ENCODE measurements at places on chromosomes 16 and 17.

DNA sequence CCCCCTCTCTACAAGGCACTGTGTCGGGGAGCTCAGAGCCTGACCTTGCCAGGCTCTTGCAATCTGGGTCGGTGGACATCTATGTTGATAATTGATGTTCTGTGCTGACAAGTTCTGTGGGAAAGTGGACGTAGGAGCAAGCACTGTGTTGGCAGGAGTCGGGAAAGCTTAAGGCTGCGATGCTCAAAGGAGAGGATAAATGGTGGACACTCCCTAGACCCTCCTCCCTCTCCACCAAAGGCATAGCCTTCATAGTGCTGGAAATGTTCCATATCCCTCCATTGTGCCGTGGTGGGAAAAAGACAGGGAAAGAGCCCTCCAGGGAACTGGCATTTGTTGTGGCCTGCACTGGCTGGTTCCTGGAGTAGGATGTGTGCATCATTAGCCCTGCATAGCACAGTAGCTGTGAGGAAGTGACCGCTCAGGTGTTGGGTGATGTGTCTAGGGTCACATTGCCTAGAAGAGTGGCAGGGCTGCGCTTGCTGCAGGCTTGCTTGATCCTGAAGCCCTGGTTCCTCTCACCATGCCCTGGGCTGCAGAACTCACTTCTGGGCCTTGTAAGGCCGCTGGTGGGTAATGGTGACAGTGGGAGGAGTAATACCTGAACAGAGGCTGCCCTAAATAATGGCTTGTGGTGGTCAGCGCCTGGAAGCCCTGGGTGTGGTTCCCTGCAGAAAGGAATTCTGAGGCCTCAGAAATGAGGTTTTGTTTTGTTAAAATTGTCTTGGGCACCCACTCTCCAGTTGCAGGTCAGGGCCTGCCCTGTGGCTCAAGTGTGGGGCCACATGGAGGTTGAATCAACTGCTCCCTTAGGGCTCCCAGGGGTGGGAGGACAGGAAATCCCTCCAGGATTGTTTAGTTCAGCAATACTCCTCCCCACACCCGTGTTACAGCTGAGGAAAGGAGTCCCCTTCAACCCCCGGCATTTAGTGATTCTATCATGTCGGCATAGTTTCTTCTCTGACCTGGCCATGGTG is 62.6 kb downstream of the KSR1 start:
- no peak for DNase-seq

GRCh38 chr17:79298799-79299198 is 224.2 kb downstream of the ENGASE start:
- DNase-seq, result no peak

- no peak for DNase-seq
Observed at GRCh38 chr17:76049836-76050537, 22.3 kb downstream of the SRP68 start.

GRCh38 chr16:6498858-6499257 is 833.8 kb upstream of the RBFOX1 start:
- DNase-seq, result no peak

- peak; percentile 69 for DNase-seq
Observed at GRCh38 chr17:74457146-74457819, 9.2 kb upstream of the CD300A start.

GRCh38 chr16:13021996-13022395 is 120.6 kb downstream of the SHISA9 start:
- no peak for DNase-seq

DNA sequence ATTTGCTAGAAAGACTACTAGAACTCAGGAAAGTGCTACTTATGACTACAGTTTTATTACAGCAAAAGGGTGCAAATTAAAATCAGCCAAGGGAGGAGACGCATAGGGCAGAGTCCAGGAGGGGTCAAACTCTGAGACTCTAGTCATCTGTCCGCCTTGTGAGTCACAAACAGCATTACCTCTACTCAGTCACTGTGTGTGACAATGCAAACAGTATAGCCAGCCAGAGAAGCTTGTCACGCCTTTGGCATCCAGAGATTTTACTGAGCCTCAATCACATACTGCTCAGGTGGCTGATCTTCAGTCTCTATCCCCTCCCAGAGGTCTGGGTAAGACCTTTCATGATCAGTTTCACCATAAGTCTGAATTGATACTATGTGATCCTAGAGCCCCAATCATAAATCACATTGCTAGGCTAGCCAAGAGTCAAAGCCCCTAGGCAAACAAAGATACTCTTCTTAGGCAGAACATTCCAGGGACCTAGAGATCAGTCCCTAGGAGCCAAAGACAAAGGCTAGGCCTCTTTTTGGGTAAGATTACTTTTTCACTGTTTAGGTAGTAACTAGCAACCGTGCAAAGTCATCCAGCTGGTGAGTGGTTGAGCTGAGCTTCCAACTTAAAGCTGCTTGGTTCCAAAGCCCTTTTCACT is 48.8 kb upstream of the CLEC19A start:
- no peak for DNase-seq

GRCh38 chr16:80611171-80611929 is 70.6 kb downstream of the DYNLRB2 start:
- no peak for DNase-seq

GRCh38 chr16:25174285-25174684 is 42.5 kb upstream of the AQP8 start:
- no peak for DNase-seq

DNA sequence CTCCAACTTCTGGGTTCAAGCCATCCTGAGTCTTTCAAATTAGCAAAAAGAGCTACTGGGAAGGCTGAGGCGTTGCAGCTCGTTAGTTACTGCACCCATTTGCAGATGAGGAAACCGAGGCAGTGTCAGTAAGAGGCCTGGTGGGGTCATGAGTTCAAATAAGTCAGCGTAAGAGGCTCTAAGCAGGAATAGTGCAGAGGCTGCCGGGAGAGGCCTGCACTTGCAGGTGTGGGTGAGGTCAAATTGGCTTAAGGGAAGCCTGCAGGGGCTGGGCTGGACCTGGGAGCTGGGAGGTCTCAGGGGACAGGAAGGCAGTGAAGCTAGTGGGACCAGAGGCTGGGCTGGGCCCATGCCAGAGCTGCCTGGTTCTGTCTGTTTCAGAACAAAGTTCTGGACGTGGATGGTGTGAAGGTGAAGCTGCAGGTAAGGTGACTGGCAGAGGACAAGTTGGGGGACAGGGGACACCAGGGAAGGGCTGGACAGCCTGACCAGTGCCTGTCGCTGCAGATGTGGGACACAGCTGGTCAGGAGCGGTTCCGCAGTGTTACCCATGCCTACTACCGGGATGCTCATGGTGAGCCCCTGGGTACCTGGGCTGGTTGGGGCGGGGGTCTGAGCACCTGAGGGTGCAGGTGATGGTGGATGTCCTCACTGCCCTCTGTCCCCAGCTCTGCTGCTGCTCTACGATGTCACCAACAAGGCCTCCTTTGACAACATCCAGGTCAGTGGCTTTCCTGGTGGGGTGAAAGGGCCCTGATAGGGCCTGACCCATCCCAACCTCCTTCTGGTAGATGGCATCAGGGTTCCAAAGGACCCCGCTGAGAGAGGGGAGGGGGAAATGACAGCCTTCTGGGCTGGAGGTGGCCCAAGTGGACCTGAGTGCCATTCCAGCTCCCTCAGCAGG is 3.0 kb downstream of the RAB26 start:
- DNase-seq, result no peak

DNA sequence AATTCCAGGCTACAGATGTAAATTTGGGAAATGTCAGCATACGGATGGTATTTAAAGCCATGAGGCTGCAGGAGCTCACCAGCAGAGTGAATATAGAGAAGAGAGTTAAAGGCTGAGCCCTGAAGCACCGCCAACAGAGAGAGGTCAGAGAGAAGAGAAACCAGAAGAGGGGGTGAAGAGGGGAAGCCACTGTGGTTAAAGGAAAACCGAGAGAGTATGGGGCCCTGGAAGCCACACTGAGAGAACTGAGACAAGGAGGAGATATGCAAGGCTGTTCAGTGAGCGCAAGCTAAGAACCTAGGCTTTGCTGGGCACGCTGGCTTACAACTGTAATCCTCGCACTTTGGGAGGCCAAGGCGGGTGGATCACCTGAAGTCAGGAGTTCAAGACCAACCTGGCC is 24.6 kb downstream of the COPRS start:
- DNase-seq, result no peak

DNA sequence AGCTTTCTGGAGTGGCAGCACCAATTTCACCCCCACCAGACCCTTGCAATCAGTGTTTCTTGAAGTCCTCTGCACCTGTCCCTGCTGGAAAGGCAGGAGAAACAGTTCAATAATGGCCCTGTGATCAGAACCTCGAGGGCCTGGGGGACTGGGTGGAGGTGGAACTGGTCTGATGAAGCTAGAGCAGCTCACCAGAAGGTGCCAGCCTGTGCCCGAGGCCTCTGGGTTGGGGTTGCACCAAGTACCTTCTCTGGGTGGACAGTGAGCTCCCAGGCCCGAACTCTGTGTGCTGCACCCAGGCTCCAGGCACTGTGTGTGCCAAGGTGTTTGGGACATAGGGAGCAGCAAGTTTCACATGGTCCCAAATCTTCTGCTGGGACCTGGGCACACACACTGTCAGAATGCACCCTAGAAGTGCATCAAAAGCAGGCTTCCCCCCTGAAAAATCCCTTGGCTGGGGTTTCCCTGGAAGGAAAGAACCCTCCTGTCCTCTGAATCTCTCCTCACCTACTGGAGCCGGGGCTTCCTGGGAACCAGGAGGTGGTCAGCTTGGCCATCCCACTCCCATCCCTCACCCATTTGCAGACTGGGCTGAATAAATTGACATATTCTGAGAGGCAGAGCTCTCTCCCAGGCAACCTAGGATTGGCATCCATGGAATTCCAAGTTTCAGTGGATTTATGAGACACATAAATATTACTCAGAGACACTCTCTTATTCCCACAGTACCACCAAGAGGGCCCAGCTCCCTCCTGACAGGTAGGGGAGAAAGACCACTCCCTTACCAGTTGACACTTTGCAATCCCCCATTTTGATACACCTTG is 17.4 kb downstream of the CD300LG start:
- no peak for DNase-seq

DNA sequence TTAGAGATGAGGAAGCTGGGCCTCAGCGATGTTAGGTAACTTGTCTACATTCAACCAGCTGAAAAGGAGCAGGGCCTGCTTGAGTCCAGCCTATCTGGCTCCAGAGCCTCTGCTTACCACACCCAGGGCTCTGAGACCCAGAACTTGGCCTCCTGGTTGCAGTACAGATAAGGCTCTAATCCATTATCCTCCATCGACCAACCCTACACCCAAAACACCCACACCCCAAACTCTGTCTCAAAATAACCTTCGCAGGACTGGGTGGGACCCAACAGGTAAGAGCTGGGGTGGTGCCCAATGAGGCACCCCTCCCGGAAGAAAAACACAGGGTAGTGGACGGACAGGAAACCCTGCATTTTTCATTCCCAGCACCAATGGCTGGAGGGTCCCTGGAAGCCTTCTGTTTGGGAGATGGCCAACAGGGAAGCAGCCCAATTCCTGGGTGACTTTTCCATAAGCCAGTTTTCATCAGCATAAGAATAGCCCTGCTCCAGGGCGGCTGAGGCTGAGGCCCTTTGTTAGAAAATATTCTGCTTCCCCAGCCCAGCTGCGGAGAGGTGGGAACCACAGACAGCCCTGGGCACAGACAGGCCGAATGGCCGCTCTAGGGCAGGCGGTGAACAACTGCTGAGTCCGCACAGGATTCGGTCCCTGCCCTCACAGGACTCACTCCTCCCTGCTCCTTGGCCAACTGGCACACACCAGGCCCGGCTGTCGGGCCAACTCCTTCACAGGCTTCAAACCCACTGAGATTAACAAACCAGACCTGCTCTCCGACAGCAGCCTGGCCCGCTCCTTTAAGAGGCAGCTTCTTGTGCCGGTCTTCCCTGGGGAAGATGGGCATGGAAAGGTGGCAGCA is 9.8 kb downstream of the SMIM5 start:
- DNase-seq, result no peak

DNA sequence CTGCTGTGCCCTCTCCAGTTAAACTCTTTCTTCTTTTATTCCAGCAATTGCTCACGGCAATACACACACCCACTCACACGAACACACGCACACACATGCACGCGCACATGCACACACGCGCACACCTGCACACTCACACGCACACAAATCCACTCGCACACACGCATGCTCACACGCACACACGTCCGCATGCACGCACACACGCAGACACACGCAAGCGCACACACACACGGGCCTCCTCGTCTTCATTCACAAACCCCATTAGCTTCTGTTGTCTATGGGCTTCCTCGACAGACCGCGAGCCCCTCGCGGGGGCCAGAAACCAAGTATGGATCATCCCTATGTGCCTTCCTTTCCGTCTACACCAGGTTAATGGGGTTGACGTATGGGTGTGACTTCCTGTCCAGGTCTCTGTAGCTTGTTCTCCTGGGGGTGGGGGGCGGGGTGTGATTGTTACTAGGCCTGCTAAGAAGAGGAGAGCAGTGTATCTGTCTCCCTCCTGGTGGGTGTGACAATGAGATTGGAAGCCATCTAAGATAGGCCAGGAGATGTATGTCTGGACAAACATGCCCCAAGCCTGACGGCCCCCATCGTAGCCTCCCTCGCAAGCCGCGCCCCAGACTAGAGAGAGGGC is 670 bp upstream of the CTF1 start:
- DNase-seq, result no peak

DNA sequence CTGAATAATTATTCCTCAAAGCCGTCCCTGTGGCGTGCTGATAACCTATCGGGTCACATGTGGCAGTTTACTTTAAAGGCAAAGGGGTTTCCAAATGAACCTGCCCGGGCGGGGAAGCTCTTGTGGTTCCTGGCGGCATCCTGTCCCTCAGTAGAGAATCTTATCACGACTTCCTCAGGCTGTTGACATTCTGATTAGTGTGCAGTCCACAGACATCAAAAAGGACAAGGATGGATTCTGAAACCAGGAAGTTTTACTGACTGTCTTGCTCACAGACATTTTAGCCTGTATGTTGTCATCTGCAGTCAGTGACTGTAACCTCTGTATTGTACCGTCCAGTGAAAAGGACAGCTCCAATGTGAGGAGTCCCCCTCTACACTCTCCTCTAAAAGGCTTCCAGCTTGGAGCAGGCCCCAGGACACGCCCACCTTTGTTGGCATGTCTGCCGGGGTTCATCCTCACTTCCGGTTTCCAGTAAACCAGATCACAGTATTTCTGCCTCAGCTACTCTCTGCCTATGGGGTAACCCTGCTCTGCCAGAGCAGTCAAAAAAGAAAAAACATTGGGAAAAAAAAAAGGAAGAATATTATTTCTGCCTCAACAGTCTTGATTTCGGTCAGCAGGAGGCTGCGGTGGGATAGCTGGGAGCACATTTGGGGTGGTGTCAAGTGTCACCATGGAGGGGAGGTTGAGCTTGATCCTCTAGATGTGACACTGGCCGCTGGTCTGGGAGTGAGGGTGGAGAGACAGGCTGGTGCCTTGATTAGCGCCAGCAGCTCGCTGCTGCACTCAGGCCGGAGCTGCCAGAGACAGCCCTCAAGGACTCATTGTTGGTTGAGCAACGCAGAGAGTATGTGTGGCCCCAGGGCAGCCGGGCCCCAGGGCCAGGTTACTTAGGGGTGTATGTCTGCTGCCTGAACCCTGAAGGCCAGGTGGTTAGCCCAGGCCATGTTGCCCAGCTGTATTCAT is 89.0 kb upstream of the DNAH17 start:
- peak; percentile 18 for DNase-seq

- no peak for DNase-seq
Observed at GRCh38 chr17:35449371-35449931, 885 bp upstream of the SLFN13 start.
